ENCODE measurements at places on chromosomes 3 and 15. TPM values are rescaled to one million over a fixed set of nuclear protein-coding genes. Genes with fewer than 3 reads are reported as not detected.

CCDC12 gene
- total RNA-seq = 31.2 TPM

PP2D1 gene
- total RNA-seq = not detected

DNA sequence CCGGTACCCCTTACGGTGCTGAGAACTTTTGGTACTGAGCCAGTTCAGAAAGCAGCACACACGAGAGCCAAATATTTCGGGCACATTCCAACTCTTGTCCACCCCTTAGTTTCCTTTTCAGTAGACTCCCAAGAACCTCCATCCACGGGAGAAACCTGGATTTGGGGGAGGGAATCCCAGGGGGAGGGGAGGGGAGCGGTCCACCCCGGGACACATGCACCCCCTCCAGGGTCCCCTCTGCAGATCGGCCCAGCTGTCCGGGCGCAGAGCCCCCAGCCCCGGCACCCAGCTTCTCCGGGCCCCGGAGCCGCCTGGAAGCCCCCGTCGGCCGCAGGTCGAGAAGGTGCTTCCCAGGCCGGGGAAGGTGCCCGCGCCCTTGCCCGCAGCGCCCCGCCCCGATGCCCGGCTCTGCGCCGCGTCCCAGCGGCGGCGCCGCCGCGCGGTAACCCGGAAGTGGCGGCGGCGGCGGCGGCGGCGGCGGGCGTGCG is 455 bp upstream of the ABHD17C start:
- DNase-seq = peak; percentile 71

- DNase-seq = no peak
Measured at GRCh38 chr15:31376511-31376910, 49.9 kb downstream of the KLF13 start.

- DNase-seq = peak; percentile 41
Measured at GRCh38 chr15:40252438-40253166, 13.7 kb downstream of the PAK6 start.
